Omental fat pad (tissue), 4 donors: ENCODE measurements at places on chromosomes 16 and 17.

DNA sequence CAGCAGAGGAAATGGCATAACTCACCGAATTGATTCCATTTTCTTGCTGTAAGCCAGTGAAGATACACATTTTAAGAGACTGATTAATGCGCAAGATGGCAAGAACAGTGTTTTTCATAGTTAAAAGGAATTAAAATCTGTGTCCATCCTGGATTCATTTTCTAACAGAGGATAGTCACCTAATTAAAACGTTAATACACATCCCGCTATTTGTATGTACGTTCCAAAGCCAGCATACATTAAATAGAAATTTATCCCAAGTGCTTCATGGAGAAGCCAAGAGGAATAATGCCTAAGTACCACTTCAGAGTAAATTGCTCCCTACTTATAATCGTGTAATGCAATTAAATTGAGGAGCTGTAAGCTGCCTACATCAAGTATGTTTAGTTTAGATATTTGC is 49.9 kb downstream of the RBFOX1 start:
- DNase-seq, result no peak

- no peak for DNase-seq
Measured at GRCh38 chr16:58194790-58195189, 3.1 kb downstream of the CSNK2A2 start.

GRCh38 chr17:44878627-44879221 is 20.5 kb downstream of the EFTUD2 start:
- DNase-seq, result no peak

- DNase-seq, result no peak
Measured at GRCh38 chr16:1497014-1497598, 3.9 kb downstream of the TELO2 start.

GRCh38 chr17:57745242-57745641 is at the start of gene CCDC182:
Gene CCDC182 (minus strand): TSS chr17:57745299. CDS start chr17:57745272, 27 bp downstream.
- DNase-seq, result no peak

DNA sequence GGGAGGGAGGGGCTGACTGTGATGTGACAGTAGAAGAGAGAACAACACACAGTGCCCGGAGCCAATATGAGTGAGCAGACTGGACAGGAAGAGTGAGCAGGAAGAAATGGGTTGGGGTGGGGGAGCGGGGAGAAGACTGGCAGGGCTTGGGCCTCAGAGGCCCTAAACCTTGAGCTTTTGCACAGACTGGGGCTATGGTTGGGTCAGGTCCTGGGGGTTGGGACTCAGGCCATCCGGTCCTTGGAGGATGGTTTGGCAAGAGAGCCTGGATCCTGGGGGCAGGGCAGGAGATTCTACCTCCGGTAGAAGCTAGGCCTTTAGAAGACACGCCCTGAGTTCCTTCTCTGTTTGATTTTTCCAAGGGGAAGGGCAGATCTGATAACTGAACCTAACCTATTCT is 1.1 kb downstream of the CAMTA2 start:
- no peak for DNase-seq

- no peak for DNase-seq
Measured at GRCh38 chr16:2843526-2843925, 13.4 kb downstream of the ZG16B start.

- no peak for DNase-seq
Measured at GRCh38 chr16:16041196-16041892, 91.9 kb downstream of the ABCC1 start.

- DNase-seq, result no peak
Measured at GRCh38 chr16:48091117-48091516, 64.7 kb downstream of the ABCC12 start.

DNA sequence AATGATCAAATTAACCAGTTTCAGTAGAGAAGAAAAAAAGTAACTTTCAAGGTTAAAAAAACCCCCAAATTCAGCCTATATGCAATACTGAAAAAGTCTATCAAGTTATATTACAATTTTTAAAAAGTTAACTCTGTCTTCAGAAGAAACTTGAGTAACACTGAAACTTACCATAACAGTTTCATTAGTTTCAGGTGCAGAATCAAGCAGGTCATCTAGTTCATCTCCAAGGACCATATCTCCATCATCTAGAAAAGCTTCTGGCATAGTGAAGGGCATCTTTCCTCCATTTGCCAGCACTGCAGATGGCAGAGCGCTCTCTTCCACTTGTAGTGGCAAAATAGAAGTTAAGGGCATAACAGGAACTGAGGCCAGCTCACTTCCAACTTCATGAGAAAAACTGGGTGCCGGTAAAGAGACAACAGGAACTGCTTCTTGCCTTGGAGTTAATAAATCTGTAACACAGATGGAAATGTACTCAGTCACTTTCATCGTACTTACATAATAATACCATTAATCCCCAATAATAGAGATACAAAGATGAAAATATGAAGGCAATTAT is 22.9 kb downstream of the ZC3H7A start:
- DNase-seq, result no peak

GRCh38 chr16:31400191-31400590 is 7.1 kb downstream of the ITGAD start:
- DNase-seq, result no peak

DNA sequence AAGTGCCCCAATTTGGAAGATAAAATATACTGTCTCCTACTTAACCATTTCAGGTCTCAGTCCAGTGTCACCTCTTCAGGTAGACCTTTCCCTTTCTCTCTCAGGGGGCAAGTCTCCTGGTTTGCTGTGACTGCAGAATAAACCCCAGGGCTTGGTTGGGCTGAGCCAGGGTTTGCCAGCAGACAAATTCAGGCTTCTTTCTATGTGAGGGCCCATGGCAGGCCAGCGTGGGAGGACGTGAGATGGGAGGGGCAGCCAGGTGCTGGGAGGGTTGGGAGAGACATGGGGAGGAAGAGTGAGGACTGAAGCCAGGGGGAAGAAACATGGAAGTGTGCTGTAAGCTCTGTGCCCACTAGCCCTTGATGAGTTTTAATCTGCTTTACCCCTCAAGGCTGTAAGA is 163.2 kb downstream of the SPECC1 start:
- DNase-seq, result no peak

DNA sequence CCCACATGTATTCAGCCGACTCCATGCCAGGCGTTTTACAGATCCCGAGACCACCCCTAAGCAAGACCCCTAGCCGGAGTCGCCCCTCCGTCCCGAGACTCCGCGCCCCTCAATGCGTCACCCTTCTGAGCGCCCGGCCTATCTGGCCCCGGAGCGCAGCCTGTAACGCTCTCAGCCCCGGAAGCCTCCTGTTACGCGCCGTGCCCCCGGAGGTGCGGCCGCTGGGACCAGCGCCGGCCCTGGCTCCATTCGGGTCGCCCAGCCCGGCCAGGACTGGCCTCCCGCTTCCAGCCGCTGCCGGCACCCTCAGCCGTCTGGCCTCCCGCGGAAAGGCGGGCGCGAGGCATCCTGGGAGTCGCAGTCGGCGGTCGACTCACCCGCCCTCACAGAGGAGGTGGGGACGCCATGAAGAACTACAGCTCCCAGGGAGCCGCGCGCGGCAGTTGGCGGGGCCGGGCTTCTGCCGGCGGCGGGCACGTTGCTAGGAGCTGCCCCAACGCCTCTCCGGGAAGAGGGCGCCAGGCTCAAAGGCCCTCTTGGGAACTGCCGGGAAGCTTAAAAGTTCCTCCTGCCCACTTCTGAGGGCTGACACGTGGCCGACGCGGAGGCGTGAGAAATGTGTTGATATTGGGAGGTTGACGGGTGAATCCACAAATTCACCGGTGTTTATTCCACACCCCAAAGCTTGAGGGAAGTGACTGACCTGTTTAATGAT is at the start of gene FBF1:
Gene FBF1, minus strand, starts transcription at position 316 of the 715 bp plus-strand sequence. CDS start 2,893 bp downstream, outside the sequence.
- DNase-seq, result peak; percentile 63

DNA sequence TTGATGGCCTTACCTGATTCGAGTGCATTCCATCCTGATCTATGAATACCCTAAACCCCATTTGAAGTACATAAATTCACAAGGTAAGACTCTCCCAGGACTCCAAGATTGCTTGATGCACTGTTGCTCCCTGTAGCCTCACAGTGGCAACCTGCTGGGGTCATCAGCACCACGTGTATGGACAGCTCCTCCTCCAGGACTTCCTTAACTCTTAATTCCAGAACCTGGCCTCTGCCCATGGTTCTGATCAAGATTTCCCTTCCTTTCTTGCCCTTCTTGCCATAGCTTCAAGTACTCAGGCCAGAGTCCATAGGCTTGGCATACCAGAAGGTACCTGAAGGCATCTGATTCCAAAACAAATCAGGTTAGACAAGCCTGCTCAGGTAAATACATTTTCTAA is 34.0 kb upstream of the NLK start:
- DNase-seq, result no peak

GRCh38 chr16:84032458-84033178 is 10.0 kb downstream of the SLC38A8 start:
- DNase-seq, result no peak

- no peak for DNase-seq
Measured at GRCh38 chr17:15943971-15944758, 765 bp upstream of the ADORA2B start.
